ENCODE measurements at places on chromosomes 5 and 9. TPM values are rescaled to one million over a fixed set of nuclear protein-coding genes. Genes with fewer than 3 reads are reported as not detected.

Gene OGN
- total RNA-seq, result 0.49 TPM

Gene ARID3C
- 0.72 TPM for total RNA-seq

Gene PCDHGA9
- total RNA-seq, result 1.4 TPM

Gene BNIP1
- total RNA-seq, result 14.8 TPM

Gene PCDHB10
- 0.16 TPM for total RNA-seq

Gene SPINK6
- not detected for total RNA-seq

Gene RABL6
- 77.4 TPM for total RNA-seq

Gene TPPP
- total RNA-seq, result 0.72 TPM

Gene DEPDC1B
- total RNA-seq, result 1.3 TPM

Gene PRRX2
- total RNA-seq, result 8.3 TPM

Gene KIF12
- not detected for total RNA-seq

Gene PHF24
- total RNA-seq, result not detected

Gene CXCL14
- not detected for total RNA-seq

Gene ADGRV1
- total RNA-seq, result not detected

Gene MLANA
- total RNA-seq, result not detected

Gene FAM221B
- total RNA-seq, result not detected

Gene SYK
- total RNA-seq, result not detected

Gene EPB41L4B
- 1.8 TPM for total RNA-seq

Gene GABRB2
- not detected for total RNA-seq

Gene ABLIM3
- total RNA-seq, result 31.9 TPM

Gene KCNMB1
- total RNA-seq, result not detected

Gene CAVIN4
- total RNA-seq, result not detected

Gene WDR38
- not detected for total RNA-seq

Gene CCDC152
- total RNA-seq, result 2.3 TPM

Gene C5orf52
- not detected for total RNA-seq

Gene DRD1
- not detected for total RNA-seq

Gene SPINK13
- total RNA-seq, result not detected

Gene GABRA6
- total RNA-seq, result not detected

Gene PLEKHG4B
- not detected for total RNA-seq

Gene FGF18
- 0.49 TPM for total RNA-seq

Gene CD274
- 5.1 TPM for total RNA-seq

Gene ARSK
- total RNA-seq, result 12.6 TPM

Gene GPX3
- 15.9 TPM for total RNA-seq

Gene C9orf152
- total RNA-seq, result not detected

Gene NIPAL4
- not detected for total RNA-seq

Gene CER1
- not detected for total RNA-seq

Gene ZFP37
- total RNA-seq, result 0.36 TPM

Gene LMNB1
- total RNA-seq, result 24.5 TPM

Gene PCDHB11
- total RNA-seq, result 0.65 TPM

Gene RMRP
- 11,420 TPM for total RNA-seq

Gene PCDHGC5
- total RNA-seq, result 0.65 TPM

Gene PCDHA9
- total RNA-seq, result not detected

Gene SOX30
- total RNA-seq, result not detected

Gene ST8SIA4
- total RNA-seq, result 2.4 TPM

Gene FSD1L
- 0.81 TPM for total RNA-seq

Gene TSPAN17
- total RNA-seq, result 19.1 TPM

Gene CNTLN
- total RNA-seq, result 4.2 TPM

Gene CD14
- 14.7 TPM for total RNA-seq

Gene TRIM23
- total RNA-seq, result 7.8 TPM

Gene TNIP1
- total RNA-seq, result 61.4 TPM

Gene MOB3B
- 0.18 TPM for total RNA-seq

Measured in cardiac atrium fibroblast (primary cell).